ENCODE measurements at places on chromosomes 3 and 15. TPM values are rescaled to one million over a fixed set of nuclear protein-coding genes. Genes with fewer than 3 reads are reported as not detected.

Gene CTDSPL2
- total RNA-seq, result 31.1 TPM

Gene ATP11B
- 24.3 TPM for total RNA-seq

DNA sequence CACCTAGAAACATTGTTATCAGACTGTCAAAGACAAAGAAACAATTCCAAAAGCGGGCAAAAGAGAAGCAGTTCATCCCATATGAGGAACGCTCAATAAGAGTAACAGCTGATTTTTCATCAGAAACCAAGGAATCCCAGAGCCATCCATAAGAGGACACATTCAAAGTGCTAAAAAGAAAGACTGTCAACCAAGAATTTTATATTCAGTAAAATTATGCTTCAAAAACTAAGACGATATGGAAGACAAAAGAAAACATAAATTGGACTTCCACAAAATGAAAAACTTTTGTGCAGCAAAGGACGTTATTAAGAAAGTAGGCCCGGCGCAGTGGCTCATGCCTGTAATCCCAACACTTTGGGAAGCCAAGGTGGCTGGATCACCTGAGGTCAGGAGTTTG lies 4.0 kb downstream of the LEO1 start:
- no peak for ATAC-seq

DNA sequence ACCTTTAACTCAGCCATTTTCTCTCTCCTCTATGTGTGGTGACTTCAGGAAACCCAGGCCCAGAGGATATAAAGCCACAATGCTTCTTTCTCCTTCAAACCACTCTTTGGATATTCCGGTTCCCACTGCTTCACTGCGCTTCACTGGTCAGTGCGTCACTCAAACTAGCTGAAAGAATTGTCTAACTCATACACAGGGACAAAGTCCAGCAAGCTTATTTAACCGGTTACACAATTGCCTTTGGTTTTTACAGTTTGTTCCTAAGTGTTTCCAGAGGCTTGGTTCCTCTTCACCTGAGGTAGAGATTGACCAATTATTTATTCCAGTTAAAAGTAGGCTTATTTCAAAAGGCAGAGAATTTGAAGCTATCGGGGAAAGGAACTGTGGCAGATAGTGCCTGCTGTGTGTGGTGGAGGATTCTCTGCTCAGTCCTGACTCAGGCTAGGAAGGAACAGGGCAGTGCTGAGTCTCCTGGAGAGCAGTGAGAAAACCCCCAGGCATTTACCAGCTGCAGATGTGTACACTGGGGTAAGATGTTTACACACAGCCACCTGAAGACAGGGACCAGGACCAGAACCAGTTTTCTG lies at the start of gene HGD:
Gene HGD (minus strand): TSS at position 145 of the 587 bp plus-strand sequence. CDS start 128 bp downstream, at position 17.
- no peak for ATAC-seq

GRCh38 chr3:23129117-23129516 lies 74.0 kb upstream of the UBE2E2 start:
- ATAC-seq, result no peak

DNA sequence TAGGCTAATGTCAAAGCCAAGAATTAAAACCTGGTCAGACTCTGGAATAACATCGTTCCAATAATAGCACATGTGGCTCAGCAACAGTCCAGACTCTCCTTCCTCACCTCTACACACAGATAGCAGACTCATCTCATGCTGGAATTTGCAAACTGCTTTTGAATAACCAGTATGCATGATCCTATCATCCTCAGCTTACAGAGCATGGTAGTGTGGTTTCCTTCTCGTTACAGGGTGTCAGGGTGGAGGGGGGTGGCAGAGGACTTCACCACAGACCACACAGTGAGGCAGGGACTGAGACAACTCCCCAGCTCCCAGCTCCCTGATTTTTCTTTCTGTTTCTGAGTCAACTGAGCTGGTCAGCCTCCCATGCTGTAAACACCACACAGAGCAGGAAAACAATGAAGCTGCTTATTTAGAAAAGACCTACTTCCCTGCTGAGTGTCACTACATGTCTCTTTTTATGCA lies 101.6 kb downstream of the RPL22L1 start:
- peak; percentile 35 for ATAC-seq

- ATAC-seq, result no peak
Measured at GRCh38 chr3:135991621-135992020, 26.1 kb downstream of the PPP2R3A start.

- peak; percentile 23 for ATAC-seq
Measured at GRCh38 chr3:152402695-152403451, 134.1 kb downstream of the MBNL1 start.

Data from motor neuron (in vitro differentiated cells).